ENCODE measurements at places on chromosomes 2 and 18. TPM values are rescaled to one million over a fixed set of nuclear protein-coding genes. Genes with fewer than 3 reads are reported as not detected.

GRCh38 chr2:136962105-136962725 lies 196.9 kb downstream of the THSD7B start:
- DNase-seq = no peak

The DNER gene
- polyA plus RNA-seq = not detected

The ANKRD39 gene
- polyA plus RNA-seq = 32.3 TPM

DNA sequence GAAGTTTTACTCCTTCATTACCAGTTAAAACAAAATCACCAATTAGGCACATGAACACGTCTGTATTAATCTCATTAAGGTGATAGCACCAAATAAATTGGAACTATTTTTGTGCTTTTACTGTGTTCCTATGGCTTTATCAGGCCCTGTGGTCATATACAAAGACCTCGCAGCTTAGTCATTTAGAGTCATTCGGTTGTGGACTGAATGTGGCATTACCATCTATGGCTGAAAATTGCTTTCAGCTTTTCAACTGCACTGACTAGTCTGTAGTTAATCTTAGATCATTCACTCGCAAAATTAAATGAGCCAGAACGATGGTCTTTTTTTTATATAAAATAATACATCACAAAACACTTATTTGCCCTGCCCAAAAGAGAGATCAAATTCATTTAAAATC lies 601.7 kb downstream of the NR4A2 start:
- no peak for DNase-seq

GRCh38 chr2:159126432-159127022 lies 158.1 kb downstream of the TANC1 start:
- DNase-seq = no peak

- DNase-seq = no peak
Observed at GRCh38 chr2:148922776-148923475, 47.9 kb downstream of the KIF5C start.

Measured in cardiac muscle cell (in vitro differentiated cells and primary cell).